ENCODE measurements at places on chromosomes 12 and 14.

- DNase-seq = no peak
Measured at GRCh38 chr14:72054911-72055310, 122.7 kb downstream of the RGS6 start.

GRCh38 chr14:85895603-85896002 lies 365.7 kb downstream of the FLRT2 start:
- no peak for DNase-seq

- DNase-seq = no peak
Measured at GRCh38 chr14:91294153-91294552, 49.6 kb upstream of the GPR68 start.

DNA sequence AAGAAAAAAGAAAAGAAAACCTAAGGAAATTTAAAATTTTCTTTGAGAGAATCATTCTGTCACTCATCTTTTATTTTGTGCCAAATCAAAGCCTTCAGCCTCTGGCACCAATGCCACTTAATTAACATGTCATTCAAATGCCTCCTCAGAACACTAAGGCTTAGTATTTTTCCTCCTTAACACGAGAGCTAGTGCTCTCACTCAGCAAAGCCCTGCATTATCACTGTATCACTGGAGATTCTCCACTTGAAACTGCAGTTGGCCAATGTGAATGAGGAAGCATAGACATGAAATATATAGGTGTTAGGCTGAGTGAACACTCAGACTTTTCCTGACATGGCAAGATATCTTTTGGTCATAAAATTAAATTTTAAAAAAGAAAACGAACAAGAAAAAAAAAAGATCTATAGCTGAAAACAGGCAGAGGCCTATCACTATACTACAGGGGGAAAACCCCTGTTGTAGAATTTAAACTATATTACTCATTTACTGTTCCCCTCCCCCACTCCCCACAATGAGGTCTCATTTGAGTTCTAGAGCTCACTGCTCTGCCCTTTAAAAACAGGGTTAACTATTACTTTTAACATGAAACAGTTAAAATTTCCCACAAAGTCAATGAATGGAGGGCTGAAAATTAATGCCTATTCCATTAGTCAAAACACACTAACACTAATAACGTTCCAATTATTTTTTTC lies 5.1 kb downstream of the MBIP start:
- no peak for DNase-seq

- no peak for DNase-seq
Measured at GRCh38 chr12:131026754-131027153, 73.0 kb downstream of the ADGRD1 start.

DNA sequence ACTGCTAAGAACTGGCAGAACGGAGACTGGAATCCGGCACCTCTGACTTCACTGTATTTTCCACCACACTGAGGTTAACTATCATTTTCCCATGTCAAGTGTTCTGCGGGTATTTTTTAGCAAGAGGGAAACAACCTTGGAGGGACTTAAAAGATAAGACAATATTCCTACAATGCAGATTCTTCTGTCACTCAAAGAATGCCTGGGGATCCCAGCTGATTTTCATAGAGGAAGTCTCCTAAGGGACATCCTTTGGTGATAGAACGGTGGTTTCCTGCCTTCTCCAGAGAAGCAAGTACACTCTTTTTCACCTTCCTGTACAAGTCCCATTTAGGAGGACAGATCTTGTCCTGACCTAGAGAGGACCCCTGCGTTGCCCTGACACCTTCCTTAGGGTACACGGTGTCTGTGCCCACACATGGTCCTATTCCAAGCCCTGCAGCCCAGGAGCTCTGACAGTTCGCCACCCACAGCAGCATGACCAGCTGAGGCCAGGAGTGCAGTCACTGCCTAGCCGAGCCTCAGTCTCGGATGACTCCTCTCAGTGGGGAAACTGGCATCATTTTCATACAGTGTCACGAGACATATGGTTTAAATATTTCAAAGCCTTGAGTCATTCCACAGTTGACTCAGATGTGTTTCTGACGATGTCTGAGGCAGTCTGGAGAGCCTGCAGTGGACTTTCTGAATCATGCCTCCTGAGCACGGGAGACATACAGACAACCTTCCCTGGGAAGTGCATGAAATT lies 181.3 kb upstream of the FKBP4 start:
- DNase-seq = no peak

DNA sequence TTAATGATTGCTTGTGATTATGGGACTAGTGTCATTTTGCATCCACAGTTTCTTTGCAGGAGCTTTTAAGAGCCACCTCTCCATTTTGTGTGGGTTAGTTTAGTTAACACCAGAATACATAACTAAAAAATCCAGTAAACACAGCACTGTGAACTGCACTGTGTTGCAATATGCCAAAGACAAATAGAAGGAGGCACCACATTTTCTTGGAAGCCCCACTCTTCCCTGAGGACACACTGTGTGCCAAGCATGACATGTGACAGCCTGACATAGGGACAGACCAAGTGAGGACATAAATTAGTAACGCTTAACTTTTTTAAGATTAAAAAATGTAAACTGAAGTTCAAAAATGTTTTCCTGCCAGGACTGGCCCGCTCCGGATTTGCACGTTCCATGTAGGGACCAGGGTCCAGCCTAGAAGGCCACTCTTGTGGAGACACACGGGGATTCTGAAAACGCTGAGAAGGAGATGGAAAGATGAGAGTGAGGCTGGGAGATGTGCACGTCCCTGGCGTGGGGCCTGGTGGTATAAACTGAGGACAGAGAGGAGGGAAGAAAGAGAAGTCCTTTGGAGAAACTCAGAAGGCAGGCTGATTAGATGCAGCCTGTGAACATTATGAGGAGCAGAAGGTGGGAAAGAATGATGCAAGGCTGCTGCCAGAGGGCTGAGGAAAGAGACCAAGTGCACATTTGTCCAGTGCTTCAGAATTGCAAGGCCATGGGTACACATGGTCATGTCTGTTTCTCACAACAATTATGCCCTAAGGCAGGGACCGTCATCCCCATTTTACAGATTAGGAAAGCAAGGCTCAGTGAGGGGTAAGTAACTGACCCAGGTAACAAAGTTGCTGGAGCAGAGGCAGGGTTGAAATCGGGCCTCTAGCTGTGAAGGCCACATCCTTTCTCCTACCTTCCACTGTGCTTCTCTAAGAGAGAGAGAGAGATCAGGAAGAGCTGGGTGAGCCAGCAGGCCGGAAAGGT lies 45.1 kb downstream of the ISCA2 start:
- no peak for DNase-seq

DNA sequence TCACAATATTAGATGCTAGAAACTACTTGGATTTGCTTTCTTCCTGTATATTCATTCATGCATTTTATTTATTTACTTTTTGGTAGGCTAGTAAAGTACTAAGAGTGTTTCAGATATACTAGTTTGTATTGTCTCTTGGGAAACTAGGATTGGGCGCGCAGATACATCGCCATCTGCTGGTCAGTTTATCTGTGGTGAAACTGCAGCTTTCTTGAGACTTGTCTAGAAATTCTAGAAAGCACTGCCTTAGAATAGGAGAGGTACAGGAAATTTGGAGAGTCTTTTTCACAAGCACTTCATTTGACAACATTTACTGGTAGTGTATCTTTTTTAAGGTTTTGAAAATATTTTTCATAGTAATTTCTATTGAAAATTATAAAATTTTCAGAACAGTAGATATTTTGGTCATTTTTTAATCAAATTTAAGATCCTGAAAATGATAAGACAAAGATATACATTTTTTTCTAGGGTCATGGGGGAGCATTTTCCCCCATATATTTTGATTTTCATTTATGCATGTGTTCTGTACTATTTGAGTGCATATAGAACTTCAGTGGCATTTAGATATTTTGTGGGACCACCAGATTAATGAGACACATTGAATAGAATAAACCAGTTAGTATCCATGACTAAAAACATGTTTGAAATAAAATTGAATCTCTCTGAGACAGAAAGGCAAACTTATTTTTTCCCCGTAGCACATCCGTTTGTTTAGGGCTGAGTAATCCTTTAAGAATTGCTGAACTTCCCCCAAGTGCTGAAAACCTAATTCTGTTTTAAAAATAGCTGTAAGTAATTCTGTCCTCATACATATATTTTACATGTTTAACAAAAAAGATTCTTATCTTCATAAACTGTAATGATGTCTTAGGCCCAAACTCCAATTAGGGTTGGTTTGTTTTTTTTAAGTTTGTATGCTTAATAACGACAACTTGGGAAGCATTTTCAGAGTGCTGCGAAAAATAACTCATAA lies 44.5 kb downstream of the SLC38A6 start:
- peak; percentile 14 for DNase-seq

GRCh38 chr12:124550123-124551089 lies 17.0 kb downstream of the NCOR2 start:
- no peak for DNase-seq

- no peak for DNase-seq
Measured at GRCh38 chr14:87705439-87705896, 287.5 kb downstream of the GALC start.

GRCh38 chr12:111269718-111270117 lies 99.2 kb downstream of the PHETA1 start:
- no peak for DNase-seq

- no peak for DNase-seq
Measured at GRCh38 chr12:112812600-112813406, 21.3 kb downstream of the RPH3A start.

DNA sequence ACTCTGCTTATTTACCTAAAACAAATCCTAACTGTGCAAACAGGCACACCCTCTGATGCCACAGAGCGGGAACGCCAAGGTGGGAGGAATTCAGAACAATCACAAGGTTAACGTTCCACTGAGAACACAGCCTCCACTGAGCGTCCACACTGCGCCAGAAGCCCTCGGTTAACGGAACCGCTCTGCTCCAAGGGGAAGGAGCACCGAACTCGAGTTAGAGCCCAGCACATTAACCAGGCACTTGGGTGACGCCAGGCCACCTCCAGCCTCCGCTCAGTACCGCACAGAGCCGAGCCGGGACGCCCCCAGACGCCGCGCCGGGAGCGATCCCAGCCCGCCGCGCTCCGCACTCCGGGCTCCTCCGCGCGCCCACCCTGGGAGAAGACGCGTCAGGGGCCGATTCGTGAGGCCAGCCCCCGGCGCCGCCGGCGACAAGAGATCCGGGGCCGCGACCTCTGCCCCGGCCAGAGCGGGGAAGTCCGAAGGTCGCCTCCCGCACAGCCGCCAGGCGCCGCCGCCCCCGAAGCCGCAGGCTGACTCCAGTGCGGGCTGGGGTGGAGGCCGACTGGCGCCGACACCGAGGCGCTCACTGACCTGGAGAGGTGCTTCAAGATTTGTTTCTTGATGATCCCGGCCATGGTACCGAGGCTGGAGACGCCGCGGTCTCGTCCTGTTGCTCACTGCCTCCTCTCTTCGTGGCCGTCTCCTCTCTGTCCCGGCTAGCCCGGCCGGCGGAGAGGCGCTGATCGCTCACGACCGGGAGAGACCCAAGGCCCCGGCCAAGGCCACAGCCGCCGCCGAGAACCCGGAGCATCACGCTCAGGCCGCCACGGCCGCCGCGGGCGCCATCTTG lies 450 bp downstream of the BLTP3B start:
- no peak for DNase-seq

GRCh38 chr14:89565607-89566006 lies 148.6 kb upstream of the FOXN3 start:
- DNase-seq = no peak
